CD4-positive, CD25-positive, alpha-beta regulatory T cell (primary cell): ENCODE measurements at places on chromosomes 5 and 9. TPM values are rescaled to one million over a fixed set of nuclear protein-coding genes. Genes with fewer than 3 reads are reported as not detected.

Gene OR1K1
- not detected for total RNA-seq

DNA sequence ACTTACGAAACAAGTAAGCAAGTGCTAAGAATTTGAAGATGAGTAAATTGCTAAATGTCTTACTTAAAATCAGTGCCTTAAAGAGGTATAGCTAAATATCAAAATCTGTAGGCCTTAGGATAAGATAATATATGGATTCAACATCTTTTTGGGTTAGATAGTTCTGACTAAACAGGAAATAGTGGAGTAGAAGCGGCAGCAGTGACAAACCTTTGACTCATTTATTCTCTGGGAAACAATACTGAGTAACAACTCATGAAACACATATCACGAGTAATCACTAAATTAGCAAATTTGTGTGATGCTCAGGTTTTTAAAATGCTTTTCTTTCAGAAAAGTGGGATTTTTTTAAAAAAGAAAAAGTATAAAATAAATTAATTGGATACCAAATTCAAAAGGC lies 762.1 kb upstream of the TYRP1 start:
- no peak for DNase-seq

Gene SLC1A3
- total RNA-seq = not detected

DNA sequence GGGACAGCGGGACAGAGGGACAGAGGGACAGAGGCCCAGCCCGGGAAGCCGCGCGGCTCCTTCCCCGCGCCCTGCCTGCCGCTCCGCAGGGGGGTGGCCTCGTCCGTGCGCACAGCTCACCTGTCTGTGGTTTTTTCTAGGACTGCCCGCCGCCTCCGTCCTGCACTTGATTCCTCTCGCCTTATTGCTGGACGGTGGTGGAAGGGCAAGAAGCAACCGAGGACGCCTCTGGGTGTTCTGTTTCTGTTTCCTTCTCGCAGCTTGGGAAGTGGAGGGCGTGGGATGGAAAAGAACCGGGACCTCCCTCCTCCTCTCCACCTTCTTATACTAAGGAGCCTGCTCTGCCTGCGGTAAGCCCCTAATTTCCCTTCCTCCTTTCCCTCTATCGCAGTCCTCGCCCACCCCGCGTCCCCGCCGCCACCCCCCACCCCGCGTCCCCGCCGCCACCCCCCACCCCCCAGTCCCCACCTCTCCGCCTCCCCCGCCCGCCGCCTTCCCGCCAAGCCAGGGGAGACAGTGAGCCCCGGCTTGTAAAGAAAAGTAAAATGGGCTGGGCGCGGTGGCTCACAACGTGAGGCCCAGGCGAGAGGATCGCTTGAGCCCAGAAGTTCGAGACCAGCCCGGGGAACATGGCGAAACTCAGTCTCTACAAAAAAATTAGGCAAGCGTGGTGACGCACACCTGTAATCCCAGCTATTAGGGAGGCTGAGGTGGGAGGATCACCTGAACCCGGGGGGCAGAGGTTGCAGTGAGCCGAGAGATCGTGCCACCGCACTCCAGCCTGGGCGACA lies 9.6 kb upstream of the FLT4 start:
- no peak for DNase-seq

DNA sequence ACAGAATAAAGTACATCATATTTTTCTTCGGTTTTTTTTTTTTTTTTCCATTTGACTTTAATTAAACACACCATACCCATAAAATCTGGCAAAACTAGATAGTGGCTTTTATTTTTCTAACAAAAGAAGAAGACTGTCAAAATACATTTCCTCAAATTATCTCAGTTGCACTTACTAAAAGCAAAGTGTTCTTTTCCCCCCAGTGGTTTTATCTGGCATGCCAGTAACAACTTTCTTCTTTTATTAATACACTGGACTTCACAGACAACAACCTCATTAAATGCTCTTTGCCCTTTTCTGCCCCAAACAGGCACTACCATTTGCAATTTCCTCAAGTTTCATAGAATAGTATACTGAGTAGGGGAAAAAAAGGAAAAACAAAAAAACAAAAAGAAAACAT lies 1792.3 kb downstream of the EFNA5 start:
- no peak for DNase-seq

Gene ARSK
- 3.8 TPM for total RNA-seq

DNA sequence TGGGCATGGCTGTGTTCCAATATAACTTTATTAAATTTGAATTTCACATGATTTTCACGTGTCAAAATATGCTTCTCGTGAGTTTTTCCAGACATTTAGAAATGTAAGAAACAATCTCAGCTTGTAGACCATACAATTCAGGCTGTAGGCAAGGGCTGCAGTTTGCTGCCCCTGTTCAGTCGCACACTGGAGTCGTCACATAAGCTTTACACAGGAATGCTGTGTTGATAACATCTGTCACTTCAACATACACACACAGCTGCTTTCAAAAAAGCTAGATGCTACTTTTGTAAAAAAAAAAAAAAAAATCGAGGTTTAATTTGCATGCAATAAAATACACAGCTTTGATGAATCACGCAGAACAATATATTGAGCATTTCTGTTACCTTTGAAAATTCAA lies 77.9 kb downstream of the MYO10 start:
- no peak for DNase-seq

- no peak for DNase-seq
These were observed 550.0 kb downstream of the PTPRD start for GRCh38 chr9:10062629-10063395.

Gene GNAQ
- total RNA-seq = 79.4 TPM

GRCh38 chr5:155276231-155276630 lies 262.7 kb downstream of the KIF4B start:
- no peak for DNase-seq

DNA sequence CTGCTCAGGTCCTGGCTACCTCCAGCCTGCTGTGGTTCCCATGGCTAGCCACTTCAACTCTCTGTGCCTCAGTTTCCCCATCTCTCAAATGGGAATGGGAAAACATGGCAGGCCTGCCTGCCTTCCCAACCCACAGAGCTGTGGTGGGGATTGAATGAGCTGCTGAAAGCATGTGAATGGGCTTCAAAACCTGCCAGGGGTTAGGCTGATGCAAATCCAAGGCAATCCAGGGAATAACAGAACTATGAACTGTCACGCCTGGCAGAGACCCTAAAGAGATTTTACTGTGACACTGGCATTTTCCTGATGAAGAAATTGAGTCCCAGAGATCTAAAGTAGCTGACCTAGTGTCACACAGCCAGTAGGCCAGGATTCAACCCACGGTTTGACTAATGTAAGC lies 29.9 kb upstream of the TCF7 start:
- DNase-seq = no peak

Gene FABP6
- total RNA-seq = not detected

DNA sequence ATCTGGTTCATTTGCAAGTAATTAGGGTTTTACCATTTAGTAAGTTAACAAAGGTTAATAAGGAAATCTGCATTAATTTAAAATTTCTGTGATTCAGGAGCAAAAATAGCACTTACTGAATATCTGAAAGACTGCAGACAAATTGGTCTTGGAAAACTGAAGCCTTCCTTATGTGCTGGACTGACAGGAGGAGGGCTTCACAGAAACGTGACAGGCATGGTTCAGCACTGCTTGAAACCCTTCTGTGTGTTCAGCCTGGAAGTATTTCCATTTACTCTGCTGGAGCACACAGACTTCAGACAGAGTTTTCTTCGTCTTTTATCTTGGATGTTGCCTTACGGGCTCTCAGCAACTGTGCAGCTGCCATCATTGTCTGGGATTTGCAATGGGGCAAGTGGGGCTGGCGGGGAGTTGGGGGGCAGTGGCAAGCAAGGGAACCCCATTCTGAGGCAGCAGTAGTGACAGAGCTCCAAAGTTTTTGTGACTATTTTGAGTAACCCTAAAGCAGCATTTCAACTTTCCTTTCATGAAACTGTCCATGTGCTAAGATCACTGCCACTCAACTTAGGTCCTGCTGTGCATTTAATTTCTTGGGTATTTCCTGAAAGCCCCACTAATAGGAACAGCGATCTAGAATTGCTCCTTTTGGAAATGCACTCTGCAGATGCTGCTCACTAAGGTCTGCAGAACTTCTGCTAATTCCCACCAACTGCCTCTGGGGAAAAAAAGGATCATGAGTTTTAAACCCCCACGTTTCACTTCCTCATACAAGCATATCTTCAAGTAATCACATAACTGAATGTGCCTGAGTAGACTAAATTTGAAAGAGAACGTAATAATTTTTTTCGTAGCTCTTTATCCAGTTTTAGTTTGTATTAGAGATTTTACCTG lies 56.6 kb downstream of the KCNN2 start:
- no peak for DNase-seq

DNA sequence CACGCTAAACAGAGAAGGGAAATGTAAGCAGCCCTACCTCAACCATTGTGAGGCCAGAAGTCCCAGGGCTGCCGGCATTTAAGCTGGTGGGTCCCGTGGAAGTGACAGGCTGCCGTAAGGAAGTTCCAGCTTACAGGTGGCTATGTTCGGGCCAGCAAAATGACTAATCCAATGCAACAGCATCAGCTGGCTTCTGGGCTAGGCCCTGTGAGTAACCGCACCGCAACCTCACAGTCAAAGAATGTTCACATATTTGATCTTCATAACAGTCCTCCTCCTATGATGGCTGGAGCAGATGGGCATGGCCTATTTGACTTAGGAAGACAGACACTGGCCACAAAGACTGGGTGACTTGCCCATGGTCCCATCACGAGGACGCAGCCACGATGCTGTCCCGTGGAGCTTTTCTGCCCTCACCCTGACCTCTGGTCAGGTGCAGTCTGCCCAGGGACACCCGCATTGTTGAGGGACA lies 88.2 kb downstream of the LIFR start:
- DNase-seq = no peak

DNA sequence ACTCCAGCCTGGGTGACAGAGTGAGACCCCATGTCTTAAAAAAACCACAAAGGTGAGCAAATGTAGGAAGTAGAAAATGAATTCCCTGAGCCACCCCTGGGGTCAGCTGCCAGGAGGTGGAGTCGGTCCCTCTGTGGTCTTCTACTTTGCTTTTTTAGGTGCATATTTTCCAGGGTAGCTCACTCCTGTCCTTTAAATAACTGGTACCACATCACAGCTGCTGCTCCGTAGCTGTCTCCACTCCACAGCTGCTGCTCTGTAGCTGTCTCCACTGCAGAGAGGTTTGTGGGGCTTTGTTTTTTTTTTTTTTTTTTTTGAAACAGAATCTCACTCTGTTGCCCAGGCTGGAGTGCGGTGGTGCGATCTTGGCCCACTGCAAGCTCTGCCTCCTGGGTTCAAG lies 8.9 kb downstream of the WDR5 start:
- DNase-seq = no peak

DNA sequence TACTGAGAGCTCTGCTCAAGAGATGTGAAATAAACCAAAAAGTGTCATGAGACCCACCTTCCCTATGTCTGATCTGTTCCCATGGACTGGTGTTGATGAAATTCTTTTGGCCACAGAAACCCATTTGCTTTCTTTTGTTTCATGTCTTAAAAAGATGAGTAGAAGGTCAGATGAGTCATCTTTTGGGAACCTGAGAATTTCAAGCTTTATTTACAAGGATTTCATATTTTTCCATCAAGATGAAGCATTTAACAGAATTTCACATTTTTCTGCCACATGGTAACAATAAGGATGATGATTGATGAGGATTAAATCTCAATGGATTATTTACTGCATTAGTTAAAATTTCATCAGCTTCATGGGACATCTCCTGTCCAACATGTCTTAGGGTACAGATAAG lies 337.8 kb downstream of the DEPDC1B start:
- no peak for DNase-seq

- DNase-seq = no peak
These were observed 584.3 kb upstream of the KLF4 start for GRCh38 chr9:108073823-108074222.

GRCh38 chr5:83503662-83504061 lies 32.1 kb downstream of the VCAN start:
- no peak for DNase-seq

GRCh38 chr9:8134635-8135034 lies 335.1 kb upstream of the DMAC1 start:
- DNase-seq = no peak

Gene RANBP3L
- not detected for total RNA-seq

Gene LTC4S
- 2.8 TPM for total RNA-seq

Gene DMRT2
- total RNA-seq = not detected

Gene SV2C
- 0.12 TPM for total RNA-seq

Gene FOXD4
- 0.32 TPM for total RNA-seq

Gene IFNK
- total RNA-seq = not detected
